ENCODE measurements at places on chromosomes 16 and 17. TPM values are rescaled to one million over a fixed set of nuclear protein-coding genes. Genes with fewer than 3 reads are reported as not detected.

Gene KRT32
- not detected for total RNA-seq

Gene ITGAD
- not detected for total RNA-seq

- no peak for DNase-seq
Observed at GRCh38 chr16:77991701-77992100, 30.6 kb upstream of the CLEC3A start.

DNA sequence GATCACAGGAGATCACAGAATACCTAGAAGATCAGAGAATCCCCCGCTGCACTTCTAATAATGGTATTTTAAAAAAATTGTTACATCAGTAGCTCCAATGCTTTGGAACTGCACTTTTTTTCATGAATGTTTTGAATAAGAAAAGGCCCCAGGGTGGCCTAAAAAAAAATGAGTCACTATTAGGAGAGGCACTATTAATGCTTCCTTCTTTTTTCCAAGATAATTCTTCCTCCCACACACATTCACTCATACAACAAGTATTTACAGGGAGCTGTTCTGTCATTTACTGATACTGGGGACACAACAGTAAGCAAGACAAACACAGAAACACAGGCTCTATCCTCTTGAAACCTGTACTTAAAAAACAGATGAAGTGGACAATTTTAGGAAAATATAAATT, 675 bp upstream of the PDZD9 start:
- no peak for DNase-seq

DNA sequence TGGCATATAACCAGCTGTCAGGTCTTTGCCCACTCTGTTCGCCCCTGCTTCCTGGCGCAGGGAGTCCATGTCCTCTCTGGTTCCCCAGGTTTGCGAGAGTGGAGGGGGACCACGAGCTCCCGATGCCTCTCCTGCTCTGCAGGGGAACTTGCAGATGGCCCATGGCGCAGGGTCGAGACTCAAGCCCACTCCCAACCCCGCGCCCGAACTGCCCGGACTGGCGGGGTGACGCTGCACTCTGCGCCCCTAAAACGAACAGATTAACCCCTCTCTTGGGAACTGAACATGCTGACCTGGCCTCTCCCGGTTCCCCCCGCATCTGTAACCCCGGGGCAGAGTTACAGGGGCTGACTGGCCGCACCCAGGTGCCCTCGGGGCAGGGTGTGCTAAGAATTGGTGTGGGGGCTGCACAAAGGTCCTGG, 681 bp upstream of the PLA2G15 start:
- DNase-seq, result no peak

All from transverse colon (tissue), 4 donors.